ENCODE measurements at places on chromosomes 2 and 18.
A peak's percentile ranks its signal among the peaks of the same experiment; 100 is the strongest.

- DNase-seq, result no peak
These were observed 69.9 kb downstream of the RHOB start for GRCh38 chr2:20516646-20517341.

- DNase-seq, result no peak
These were observed 24.6 kb downstream of the CTLA4 start for GRCh38 chr2:203892207-203892606.

DNA sequence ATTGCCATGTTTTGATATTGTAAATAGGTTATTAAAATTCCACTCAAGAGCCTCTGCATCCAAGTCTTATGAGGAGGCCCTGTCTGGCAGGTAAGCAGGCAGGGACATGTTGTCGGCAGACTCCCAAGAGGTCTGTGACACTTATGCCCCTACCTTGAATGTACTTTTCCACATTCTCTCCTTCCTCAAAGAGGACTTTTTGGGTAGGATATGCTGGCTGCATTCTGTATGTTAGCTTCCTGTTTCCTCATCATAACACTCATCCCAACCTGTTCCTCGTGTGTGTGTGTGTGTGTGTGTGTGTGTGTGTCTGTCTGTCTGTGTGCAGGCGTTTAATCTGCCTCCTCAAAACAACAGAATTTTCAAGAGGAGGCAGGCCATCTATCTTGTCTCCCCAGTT is 75.3 kb downstream of the USP40 start:
- DNase-seq, result no peak

DNA sequence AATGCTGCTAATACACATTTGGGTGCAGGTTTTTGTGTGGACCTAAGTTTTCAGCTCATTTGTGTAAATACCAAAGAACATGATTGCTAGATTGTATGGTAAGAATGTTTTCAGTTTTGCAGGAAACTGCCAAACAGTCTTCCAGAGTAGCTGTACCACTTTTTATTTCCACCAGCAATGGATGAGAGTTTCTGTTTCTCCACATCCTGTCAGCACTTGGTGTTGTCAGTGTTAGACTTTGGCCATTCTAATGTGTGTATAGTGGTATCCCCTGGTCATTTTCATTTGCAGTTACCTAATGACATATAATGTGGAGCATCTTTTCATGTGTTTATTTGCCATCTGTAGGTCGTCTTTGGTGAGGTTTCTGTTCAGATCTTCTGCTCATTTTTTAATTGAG is 336.4 kb downstream of the GBX2 start:
- no peak for DNase-seq

- DNase-seq, result no peak
These were observed 944.3 kb downstream of the LRP1B start for GRCh38 chr2:141186413-141187074.

- DNase-seq, result no peak
These were observed 58.8 kb downstream of the NAB1 start for GRCh38 chr2:190707726-190708125.

DNA sequence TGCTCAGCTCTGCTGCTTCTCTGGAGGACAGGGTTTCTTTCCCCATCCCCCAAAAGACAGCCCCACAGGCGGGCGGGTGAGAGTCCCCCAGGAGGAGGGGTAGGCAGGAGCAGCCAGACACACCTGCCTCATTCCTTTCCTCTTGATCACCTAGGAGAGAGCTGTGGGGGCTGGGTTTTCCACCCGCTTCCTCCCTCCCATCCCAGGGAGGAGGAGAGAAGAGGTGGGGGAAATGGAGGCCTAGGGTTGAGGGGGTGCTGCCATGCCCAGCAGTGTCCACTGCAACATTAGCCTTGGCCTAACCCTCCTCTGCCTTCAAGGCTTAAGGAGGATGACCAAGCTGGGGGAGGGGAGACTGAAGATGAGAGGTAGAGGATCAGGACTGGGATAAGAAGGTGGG is 14.7 kb downstream of the WNT10A start:
- DNase-seq, result no peak

- no peak for DNase-seq
These were observed 72.5 kb downstream of the ACOXL start for GRCh38 chr2:110804915-110805314.

DNA sequence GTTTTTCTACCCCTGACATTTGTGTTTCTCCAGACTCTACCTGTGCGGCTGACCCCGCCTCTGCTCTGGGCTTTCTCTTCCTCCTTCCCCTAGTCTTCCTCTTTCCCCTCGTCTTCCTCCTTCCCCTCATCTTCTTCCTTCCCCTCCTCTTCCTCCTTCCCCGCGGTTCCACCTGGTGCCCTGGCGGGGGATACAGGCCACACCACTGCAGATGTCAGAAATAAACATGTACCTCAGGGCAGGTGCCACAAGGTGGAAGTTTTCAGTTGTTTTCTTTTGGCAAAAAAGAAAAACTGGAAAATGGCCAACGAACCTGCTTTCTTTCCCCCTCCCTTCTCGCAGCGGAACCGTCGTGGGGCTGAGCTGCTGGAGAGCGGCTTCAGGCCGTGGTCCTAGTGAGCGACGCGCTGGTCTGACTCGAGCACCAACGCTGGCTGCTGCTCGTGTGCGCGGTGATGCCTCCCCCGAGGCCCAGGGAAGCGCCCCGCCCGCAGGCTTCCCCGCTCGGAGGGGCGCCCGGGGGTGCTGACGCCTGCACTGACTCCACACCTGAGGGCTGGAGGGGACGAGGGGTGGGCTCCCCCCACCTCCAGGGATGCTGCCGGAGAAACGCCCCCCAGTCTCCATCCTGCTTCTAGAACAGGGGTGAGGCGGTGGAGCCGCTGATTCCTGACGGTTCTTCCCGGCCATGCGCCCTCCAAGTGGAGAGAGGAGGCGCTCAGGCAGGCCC is 83.7 kb upstream of the ZNF516 start:
- DNase-seq, result no peak

- no peak for DNase-seq
These were observed 190.1 kb downstream of the RAD51AP2 start for GRCh38 chr2:17328161-17328560.

DNA sequence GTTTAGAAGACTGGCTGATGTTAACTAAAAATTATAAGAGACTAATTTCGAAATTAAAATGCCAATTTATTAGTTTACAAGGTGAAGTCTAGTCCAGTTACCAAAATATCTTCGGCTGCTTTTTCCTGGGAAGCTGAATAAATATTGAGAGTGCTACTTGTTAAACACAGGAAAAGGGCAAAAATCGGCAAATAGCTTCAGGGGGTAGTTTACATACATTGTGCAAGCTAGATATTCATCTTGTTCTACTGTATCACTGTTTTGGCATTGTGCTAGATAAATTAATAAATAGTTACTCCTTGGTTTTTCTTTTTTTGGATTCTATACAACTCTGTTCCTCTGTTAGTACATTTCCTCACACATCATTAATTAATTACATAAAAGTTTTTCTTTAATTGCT is 29.3 kb downstream of the NHEJ1 start:
- DNase-seq, result no peak

DNA sequence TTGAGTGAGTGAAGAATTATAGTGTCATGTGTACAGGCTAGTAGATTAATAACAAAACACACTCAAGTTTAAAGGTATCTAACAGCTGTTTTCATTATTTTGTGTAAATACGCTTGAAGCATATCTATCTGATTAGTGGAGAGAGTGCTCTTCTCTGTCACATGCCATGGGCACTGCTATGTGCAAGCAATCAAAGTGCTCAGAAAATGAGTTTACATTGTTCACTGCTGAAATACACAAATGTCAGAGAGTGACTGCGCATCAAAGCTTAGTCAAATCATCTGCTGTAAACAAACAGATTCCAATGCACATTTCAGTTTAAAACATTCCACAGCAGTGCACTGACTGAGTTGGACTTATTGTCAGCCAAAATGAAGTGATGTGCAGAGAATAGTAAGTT is 423.4 kb downstream of the ZEB2 start:
- DNase-seq, result no peak

DNA sequence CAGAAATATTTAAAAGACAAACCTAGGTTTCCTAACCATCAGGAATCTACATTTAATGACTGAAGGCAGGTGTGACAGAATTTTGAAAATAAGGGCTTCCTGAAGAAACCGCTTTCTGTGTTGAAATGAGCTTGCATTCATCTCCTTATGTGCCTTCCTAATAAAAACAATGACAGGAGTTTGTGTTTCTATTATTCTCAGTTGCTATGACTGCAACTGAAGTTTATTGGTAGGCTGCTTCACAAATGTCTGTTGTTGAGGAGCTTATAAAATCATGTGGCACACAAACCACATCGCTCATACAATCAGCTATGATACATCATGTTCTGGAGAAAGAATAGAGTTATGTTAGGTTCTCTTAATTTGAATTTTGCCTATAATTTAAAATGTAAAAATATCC is 362.7 kb upstream of the SLC8A1 start:
- DNase-seq, result no peak

GRCh38 chr18:54734059-54734458 is 94.2 kb upstream of the RAB27B start:
- peak; percentile 87 for DNase-seq

GRCh38 chr2:240457223-240458043 is 22.0 kb downstream of the GPC1 start:
- no peak for DNase-seq

- DNase-seq, result no peak
These were observed 23.4 kb upstream of the CERS6 start for GRCh38 chr2:168432565-168433186.

- no peak for DNase-seq
These were observed 186.3 kb downstream of the CALCRL start for GRCh38 chr2:187261705-187262104.

- no peak for DNase-seq
These were observed 45.5 kb downstream of the PPP3R1 start for GRCh38 chr2:68206793-68207192.

DNA sequence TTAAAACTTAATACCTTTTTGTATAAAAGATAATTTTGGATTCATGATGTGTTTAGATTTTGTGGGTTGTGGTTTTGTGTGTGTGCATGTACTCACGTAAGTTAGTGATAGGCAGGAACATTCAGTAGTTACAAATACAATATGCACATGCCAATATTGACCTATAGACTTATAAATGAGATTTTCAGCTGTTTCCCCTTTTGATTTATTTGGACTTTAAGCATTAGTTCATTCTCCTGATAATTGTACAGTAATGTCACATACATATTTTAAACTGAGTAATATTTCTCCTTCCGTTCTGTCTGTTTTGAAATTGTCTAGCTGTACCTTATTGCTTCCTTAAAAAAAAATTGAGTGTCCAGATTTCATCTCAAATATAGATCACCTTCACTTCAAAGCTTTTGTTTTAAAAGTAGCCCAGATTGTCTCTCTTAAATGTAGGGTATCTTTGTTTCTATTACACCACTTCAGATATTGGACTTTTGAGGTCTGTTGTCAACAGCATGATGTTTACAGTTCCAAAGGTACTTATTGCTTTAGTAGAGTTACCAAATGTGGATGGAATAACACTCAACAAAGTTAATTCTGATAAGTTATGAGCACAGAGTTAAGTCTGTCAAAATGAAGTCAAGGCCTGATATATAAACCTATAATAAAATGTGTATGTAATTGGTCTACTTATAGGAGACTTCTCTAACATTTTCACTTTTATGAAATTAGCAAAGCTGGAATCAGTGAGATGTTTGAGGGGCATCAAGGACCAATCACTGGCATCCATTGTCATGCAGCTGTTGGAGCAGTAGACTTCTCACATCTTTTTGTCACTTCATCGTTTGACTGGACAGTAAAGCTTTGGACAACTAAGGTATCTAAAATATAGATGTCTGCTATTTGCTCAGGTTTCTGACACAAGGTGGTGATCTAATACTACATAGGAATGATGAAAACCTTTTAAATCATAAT is 42.0 kb downstream of the DYNC1I2 start:
- no peak for DNase-seq

DNA sequence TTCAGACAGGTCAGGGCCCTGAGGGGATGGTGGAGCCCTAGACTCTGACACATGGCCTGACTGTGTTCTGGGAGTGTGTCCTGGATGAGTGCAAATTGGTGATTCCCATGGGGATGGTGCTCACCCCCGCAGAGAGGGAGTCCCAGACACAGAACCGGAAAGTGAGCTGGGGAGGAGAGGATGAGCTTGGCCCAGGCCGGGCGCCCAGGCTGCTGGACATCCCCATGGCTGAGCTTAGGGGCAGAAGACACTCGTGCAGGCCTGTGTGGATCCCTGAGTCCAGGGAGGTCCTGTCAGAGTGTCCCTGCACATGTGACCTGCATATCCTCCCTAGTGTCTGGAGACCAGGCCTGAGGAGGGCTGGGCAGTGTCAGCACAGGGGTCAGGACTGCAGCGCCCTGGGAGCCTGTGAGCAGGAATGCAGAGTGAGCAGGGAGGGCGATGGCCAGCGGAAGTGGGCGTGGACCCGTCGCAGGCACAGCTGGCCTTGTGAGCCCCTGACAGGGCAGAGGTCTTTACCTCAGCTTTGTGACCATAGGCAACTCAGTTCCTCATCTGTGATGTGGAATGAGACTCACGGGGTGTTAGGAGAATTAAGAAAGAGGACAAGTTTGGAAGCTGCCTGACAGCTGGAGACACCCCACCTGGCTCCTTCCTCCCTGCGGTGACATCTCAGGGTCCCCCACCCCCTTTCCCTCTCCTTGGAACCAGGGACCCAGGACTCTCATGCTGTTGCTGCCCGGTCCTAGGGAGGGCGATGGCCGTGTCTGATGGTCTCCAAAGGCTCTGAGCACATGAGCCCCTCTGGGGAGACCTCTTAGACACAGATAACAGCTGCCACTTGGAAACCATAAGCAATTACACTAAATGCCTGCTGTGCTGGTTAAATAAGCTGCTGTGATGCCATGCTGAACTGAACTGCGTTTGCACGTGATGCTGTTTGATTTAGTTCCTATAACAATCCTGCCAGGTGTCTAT is 62.6 kb upstream of the HS6ST1 start:
- DNase-seq, result no peak

GRCh38 chr2:73822991-73823390 is 5.8 kb upstream of the STAMBP start:
- DNase-seq, result no peak

GRCh38 chr2:238657132-238658053 is 190.5 kb upstream of the TWIST2 start:
- DNase-seq, result peak; percentile 58

- no peak for DNase-seq
These were observed 30.5 kb downstream of the TCF7L1 start for GRCh38 chr2:85163675-85164074.

DNA sequence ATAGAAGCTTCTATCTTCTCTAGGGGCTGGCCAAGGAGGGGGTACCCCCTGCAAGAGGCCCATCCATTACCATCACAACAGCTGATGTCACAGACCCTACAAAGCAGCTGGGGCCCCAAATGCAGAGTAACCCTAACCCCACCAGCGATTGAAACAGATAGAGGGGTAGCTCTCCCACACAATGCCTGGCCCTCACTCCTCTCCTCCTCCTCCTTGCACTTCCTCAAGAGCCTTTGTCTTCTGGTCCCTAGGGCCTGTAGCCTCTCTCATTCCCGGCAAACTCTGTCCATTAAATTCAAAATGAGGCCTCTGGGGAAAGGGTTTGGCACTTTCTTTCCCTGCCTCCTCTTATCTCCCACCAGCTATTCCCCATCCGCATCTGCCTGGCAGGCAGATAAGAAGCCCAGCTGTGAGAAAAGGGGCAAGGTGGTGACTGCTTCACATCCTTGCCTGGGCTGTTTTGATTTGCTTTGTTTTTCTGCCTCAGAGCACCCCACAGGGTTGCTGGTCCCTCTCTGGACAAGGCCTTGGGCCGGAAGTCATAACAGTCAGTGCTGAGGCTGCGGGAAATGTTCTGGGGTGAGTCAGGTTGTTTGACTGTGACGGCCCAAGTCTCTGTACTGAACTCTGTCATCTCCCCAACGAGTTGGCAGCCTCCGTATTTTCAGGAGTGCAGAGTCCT is 26.1 kb upstream of the CYP26B1 start:
- peak; percentile 16 for DNase-seq
